ENCODE measurements at places on chromosomes 1 and 21. TPM values are rescaled to one million over a fixed set of nuclear protein-coding genes. Genes with fewer than 3 reads are reported as not detected.

Gene LAD1
- total RNA-seq: not detected

Gene PTBP2
- 12.3 TPM for total RNA-seq

Gene LRRC38
- total RNA-seq: 0.38 TPM

Gene TAS1R3
- total RNA-seq: 0.15 TPM

Gene PDZK1
- total RNA-seq: not detected

Gene NBPF10
- 1.9 TPM for total RNA-seq

Gene IL19
- total RNA-seq: not detected

Gene CD1B
- total RNA-seq: not detected

Gene ASTN1
- total RNA-seq: not detected

Gene WNT4
- total RNA-seq: under 0.01 TPM

Gene KIF26B
- 10.6 TPM for total RNA-seq

Gene CFHR1
- not detected for total RNA-seq

Gene ADORA1
- total RNA-seq: under 0.01 TPM

Gene PGM1
- total RNA-seq: 56.6 TPM

Gene KRTAP20-2
- total RNA-seq: not detected

Gene CDC14A
- total RNA-seq: 1.8 TPM

Gene LCE3E
- total RNA-seq: not detected

Gene OR11L1
- total RNA-seq: not detected

Gene TMCC2
- 2.3 TPM for total RNA-seq

Gene SPOCD1
- 7.0 TPM for total RNA-seq

Gene TIAM1
- total RNA-seq: 0.75 TPM

Gene ANGPTL7
- not detected for total RNA-seq

Gene GJA9
- total RNA-seq: 0.12 TPM

Gene SMPDL3B
- 0.12 TPM for total RNA-seq
